ENCODE measurements at places on chromosomes 5 and 9.

DNA sequence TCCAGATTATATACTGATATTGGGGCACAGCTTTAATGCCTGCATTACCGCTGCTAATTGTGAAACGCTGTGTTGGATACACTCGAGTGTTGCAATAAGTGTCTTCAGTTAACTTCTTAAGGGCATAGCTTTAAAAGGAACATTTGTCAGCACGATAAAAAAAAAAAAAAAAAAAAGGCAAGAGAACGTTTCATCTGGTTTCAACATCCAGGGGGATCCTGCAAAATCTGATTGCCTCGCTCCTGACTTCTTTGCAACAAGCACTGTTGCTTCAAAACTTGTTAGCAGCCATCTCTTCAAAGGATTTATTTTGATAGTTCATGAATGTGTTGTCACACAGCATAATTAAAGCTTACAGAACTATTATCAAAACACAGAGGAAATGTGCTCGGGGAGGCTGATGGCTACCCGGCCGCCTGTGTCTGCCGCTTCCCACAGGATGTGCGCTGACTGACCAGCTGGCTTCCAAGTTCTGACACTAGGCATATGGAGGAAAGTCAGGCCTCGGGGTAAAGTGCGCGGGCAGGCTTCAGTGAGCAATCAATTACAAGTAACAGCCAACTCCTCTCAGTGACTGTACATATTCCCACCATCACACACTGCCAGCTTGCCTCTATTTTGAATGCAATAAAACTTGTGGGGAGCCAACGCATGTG is 77.7 kb downstream of the EBF1 start:
- DNase-seq = no peak

DNA sequence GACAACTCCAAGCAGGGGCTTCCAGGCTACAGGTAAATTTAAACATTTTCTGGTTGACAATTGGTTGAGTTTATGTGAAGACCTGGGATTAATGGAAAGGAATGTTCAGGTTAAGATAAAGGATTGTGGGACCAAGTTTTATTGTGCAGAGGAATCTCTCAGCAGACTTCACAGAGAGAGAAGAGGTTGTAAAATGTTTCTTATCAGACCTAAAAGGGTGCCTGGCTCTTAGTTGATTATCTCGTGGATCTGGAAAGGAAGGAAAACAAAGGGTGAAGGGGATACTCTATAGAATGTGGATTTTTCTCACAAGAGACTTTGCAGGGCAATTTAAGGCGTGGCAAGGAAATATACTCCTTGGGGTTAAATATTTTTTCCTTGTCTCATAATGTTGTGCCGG is 96.5 kb upstream of the RASGRF2 start:
- no peak for DNase-seq

DNA sequence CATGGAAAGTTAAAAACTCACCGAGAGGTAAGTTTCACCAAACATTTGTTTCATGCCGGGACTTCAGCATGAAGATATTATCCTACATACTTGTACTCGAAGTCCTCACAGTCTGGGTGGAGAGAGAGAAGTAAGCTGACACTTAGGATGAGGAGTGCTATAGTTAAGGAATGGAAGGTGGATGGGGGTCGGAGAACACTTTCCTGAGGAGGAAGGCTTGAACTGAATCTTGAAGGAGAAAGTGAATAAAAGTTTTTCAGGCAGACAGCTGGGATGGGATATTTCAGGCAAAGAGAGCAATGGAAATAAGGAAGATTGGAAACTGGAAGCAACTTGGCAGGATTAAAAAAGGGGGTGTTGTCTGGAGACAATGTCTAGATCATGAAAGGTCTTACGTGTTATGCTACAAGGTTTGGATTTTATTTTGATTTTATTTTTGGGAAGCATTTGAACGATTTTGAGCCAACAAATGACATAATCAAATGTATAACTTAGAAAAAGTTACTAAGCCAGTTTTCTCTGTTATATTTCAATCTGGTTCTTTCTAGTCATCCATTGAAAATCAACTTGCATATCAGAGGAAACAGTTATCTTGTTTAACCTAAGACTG is 167.1 kb downstream of the PAM start:
- no peak for DNase-seq

DNA sequence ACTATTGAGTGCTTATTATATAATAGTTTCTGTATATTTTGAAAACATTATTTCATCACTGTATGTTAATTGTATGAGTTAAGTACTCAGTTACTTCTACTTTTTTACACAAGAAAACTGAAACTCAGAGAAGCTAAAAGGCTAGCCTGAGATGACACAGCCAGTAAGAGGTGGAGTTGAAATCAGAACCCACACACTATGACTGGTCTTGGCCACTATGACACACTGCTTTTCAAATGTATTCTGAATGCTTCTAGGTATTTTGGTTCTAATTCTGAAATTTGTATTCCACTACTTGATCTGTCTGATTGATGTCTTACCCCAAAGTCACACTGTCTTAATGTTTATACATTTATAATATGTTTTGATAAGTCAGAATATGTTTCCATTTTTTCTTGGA is 181.8 kb downstream of the ZDHHC21 start:
- DNase-seq = no peak

DNA sequence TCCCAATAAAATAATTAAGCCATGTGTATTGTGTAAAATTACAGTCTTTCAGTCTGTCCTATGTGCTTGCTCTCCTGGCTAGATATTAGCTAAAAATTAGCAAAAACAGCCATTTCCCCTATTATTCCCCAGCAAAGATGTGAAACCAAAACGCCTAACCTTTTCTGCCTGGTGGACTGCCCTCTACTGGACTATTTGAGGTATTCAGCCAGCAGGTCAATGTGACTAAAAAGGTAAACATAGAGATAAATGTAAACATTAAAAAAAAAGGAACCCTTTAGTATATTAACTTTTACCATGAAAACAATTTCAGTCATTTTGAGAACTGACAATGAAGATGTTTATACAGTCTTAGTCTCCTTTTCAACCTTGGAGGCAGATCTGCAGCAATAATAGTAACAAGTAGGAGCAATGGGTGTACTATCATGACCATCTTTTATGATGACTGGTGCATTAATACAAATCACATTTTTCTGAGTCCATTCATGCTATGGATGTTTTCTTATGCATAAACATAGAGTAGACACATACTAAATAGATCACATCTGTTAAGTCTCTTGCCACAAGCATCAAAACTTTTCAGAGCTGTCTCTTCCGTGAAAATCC is 10.1 kb downstream of the ATG12 start:
- DNase-seq = no peak

DNA sequence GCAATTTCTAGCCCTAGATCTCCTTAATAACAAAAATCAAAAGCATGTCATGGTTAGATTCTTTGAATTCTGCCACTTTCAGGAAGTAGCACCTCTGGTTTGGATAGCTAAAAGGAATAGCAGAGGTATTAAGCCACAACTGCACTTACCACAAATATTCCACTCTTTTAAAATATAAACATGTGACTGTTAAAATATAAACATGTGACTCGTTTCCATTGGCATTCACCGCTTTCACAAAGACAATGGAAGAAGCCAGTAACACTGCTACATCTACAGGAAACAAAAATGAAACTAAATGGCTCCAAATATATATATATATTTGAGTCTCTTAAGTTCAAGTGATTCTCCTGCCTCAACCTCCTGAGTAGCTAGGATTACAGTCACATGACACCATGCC is 222.9 kb downstream of the ARL15 start:
- no peak for DNase-seq

DNA sequence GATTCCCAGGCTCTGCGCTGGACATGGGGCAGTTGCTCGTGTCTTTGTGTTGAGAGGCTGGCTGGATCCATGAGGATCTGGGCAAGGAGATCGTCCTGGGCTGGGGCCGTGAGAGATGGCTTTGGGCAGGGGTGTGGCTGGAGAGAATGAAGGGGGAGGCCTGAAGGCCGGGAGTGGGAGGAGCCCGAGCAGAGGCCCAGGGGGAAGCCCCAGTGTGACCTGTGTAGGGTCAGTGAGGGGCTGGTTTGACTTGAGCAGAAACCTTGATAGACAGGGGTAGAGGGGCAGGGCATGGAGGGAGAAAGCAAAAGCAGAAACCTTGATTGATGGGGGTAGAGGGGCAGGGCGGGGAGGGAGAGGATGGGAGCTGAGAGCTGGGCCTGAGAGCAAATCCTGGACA is 54.4 kb upstream of the ASS1 start:
- DNase-seq = no peak
